ENCODE measurements at places on chromosomes 12 and 14.

DNA sequence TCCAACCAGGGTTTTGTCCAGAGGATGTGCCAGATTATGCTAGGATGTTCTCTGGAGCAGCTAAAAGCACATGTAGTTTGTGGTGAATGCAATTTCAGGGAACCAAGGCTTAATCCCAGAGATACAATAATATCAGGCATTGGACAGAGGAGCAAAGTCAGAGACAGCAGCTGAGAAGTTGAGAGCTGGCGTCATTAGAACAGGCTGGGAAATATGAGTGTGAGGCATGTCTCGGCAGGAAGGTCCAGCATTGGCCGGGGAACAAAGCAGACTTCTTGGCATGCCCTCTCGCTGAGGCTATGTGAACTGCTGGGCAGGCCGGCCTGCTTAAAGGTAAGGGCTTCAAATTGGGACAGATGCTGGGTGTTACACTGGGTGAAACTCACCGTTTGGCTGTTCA lies 125.4 kb downstream of the CAND1 start:
- no peak for DNase-seq

DNA sequence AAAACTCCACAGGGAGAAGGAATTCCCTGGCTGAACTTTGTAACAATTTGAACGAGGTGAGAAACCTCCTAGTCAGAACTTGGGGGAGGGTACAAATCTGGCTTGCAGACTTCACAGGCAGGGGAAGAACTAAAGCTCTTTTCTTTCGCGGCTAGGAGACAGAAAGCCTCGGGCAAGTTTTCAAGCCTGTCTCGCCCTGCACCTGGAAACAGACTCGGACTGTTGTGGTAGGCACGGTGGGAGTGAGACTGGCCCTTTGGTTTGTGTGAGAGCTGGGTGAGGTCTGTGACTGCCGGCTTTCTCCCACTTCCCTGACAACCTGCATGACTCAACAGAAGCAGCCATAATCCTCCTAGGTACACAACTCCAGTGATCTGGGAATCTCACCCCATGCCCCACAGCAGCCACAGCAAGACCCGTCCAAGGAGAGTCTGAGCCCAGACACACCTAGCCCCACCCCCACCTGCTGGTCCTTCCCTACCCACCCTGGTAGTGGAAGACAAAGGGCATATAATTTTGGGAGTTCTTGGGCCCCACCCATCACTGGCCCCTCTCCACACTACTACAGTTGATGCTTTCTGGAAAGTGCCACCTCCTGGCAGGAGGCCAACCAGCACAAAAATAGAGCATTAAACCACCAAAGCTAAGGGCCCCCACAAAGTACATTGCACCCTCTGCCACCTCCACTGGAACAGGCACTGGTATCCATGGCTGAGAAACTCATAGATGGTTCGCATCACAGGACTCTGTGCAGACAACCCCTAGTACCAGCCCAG lies 102.7 kb upstream of the ST8SIA1 start:
- DNase-seq = no peak

GRCh38 chr14:29584992-29585391 lies 342.7 kb downstream of the PRKD1 start:
- no peak for DNase-seq

DNA sequence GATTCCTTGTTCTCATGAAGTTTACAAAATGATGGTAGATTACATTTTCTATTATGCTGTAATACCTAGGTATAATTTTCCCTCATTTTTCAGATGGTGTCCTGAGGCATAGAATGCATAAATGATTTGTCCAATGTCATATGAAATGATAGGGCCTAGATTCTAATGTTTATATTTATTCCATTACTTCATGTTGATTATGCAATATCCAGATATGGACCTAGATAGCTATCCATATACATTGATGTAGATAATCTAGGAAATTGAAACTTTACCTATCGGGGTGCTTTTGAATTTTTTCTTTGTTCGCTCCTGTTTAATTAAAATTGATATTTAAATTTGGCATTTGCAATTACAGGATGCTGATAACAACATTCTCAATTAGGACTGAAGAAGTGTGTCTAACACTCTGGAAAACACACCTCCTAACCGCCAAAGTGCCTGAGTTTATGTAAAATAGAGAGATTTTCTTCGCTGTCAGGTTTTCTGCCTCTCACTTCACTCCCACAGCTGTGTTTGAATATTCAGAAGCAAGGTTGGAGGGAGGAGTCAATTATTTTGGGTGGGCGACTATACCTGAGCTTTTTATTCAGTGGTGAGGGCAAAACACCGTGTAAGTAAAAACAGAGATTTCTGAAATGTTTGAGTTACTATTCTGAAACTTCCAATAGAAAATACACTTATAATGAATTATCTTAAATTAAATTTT lies 164.4 kb upstream of the ATP2B1 start:
- DNase-seq = no peak

DNA sequence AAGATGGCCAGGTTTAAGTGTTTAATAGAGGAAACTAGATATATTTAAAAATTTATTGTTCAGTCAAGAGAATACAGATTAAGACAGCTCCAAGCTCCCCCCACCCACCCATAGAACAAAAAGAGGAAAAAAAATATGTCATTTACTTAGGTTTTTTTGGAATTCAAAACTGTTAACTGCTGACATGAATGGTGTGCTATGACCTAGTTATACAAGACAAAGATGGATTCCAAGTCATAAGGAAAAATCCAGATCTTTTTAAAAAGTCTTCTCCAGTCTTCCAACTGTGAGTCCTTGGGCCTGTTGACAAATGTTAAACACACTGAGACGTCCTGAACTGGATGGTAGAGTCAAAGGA lies 1.3 kb upstream of the SETD1B start:
- no peak for DNase-seq

- DNase-seq = no peak
Measured at GRCh38 chr14:69451941-69452340, 32.6 kb upstream of the PLEKHD1 start.

All from activated CD4-positive, alpha-beta T cell treated with anti-CD3 and anti-CD28 coated beads, Interleukin-2, Interleukin-6, amounts not matched to agents 100 ng/mL and 50 ng/mL, durations not matched to agents 16 hours and 8 hours (primary cell).